ENCODE measurements at places on chromosomes 1 and 21.

DNA sequence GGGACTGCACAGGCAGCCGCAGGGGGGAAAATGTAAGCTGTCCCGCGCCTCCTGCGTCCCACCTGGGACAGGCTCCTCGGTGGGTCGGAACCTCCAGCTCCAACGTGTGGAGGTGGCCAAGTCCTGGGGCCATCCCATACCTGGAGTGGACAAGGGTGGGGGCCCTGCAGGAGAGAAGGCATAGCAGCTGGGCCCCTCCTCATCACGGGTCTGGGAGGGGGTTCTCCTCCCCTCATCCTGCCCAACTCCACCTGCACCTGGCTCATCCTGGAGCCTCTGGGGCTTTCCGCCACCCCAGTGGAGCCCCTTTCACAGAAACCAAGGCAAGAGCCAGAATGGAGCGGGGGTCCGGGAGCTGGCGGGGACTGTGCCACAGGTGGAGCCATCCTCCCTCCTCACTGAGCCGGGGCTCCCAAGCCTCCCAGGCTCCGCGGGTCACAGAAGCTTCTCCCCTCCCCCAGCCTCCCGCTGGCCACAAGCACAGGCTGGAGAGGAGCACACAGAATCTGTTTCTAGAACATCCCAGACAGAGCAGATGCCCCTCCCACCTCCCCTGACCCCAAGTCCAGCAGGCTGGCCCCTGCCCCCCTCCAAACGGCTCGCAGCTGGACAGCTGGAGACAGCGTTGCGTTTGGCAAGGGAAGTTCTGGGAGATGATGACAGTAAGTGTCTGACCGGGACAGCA, 65.8 kb downstream of the MEGF6 start:
- no peak for DNase-seq

DNA sequence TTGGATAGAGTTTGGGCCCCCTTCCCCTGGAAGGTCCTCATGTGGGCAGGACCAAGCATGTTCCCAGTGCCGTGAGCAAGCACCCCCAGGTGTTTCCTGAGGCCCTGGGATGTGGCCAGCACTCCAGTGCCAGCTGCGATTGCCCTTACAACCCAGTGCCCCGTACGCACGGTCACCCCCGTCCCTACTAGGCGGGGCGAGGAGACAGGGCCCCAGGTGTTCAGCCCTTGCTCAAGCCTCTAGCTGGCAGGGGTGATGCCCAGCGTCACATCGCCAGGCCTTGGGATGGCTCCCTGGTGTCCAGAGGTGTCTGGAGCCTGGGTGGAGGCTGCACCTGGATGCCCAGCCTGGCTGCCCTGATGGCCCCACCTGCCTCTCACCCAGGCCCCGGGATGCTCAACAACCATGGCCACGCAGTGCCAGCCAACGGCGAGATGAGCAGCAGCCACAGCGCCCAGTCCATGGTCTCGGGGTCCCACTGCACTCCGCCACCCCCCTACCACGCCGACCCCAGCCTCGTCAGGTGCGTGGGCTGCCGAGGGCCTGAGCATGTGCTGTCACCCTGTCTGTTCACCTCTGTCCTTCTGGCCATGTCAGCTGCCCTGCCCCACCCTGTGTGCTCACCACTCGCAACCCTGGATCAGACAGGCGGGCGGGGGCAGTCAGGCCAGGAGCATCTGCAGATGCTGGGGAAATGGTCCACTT, 21.6 kb upstream of the CCDC27 start:
- no peak for DNase-seq

- no peak for DNase-seq
Measured at GRCh38 chr1:241352401-241352800, 4.6 kb downstream of the RGS7 start.

DNA sequence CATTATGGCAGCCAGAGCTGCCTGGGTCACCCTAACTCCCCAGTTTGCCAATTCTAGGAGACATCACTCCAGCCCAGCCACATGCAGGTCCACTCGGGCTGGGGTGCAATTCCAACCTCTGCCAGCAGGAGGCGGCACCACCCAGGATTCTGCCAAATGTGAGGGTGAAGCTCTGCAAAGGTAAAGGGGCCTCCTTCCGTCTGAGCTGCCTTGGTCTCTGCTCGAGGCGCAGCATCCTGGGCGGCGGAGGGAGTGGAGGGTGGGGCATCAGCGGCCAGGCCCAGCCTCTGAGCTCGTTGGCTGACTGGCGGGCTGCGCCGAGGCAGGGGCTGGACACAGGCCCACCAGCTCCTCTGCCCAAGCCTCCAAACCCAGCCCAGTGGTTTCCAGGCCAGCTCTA, 63.8 kb downstream of the ARHGEF16 start:
- DNase-seq = no peak

DNA sequence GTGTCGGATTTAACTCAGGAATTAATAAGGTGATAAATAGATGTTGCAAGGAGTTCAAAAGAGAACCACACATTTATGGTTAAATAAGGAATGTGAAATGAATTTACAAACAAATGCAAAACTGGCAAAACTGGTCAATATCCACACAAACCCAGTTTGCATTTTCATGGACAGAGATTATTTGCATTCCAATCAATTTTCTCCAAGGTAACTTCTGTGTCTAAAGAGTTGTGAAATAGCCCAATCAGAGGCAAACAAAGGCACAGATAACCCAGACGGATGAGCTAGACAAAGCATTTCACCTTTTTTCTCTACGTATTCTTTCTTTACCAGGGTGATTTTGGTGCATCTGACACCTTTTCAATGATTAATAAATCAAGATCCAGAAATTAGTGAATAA, 63.9 kb downstream of the MAP3K7CL start:
- no peak for DNase-seq

- no peak for DNase-seq
Measured at GRCh38 chr1:88079036-88079435, 605.0 kb upstream of the PKN2 start.

- DNase-seq = no peak
Measured at GRCh38 chr1:209430821-209431259, 152.7 kb upstream of the CAMK1G start.

GRCh38 chr1:172134087-172134731, 286.3 kb upstream of the C1orf105 start:
- DNase-seq = no peak

- DNase-seq = no peak
Measured at GRCh38 chr1:147409886-147410285, 131.4 kb upstream of the BCL9 start.

DNA sequence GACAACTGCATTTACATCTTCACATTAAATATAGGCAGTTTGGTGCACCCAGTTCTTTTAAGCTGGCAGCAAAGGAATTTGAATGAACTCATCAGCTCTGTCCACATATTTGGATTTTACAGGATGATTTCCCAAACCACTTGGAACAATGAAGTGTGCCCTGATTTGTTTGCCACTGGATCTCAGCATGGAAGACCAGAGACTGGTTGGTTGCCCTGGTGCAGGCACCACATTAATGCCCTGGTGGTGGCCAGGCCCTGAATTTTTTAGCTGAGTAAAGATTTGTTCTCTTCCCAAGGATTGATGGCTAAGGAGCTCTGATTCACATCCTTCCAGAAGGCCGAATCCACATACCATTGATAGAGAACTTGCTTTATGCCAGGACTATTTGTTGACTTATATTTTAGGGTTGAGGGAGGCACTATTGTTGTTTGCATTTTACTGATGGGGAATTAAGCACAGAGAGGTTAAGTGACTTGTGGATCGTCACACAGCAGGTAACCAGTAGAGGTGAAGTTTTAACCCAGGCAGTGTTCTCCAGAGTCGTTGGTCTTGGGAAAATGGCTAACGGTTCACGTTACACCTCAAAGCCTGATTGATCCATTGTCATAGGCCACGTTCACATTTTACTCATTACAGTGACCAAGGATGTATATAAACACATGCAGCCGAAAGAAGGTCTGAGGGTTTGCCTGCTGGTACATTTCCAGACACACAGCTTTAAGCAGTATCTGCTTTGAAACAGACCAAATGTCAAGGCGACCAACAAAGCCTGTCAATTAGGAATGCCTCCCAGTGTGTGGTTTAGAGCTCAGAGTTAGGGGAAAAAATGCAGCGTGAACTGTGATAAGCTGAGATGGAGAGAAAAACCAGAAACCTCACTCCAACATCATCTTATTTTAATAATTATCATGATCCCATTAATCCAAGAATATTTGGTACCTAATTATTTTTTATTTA, 50.7 kb downstream of the KAZN start:
- DNase-seq = no peak

GRCh38 chr1:227318016-227318852, at the start of gene CDC42BPA:
TSS of gene CDC42BPA (minus strand) at chr1:227318492. CDS start at chr1:227317182, 1,310 bp downstream.
- peak; percentile 59 for DNase-seq

- DNase-seq = no peak
Measured at GRCh38 chr1:7149080-7149838, 364.0 kb downstream of the CAMTA1 start.

DNA sequence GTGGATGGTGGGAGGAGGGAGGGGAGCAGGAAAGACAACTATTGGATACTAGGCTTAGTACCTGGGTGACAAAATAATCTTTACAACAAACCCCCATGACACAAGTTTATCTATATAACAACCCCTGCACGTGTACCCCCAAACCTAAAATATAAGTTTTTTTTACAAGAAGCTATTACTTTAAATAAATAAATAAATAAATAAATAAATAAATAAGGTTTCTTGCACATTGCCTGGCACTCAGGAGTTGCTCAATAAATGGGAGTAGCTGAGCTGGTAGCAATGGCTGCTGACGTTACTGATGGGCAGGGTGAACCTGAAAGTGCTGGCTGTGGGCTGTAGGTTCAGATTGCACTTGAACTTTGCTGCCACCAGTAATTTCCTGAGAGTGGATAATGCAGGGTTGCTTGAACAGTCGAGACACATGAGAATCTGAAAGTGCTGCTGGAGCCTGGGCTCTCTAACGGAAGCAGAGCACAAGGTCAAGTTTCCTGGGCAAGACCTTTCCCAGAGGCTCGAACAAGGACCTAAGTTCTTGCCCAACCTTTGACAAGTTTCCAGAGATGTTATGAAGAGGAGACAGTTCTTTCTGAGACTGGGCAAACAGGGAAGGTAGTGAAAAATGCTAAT, 14.8 kb upstream of the KCNE2 start:
- DNase-seq = no peak

DNA sequence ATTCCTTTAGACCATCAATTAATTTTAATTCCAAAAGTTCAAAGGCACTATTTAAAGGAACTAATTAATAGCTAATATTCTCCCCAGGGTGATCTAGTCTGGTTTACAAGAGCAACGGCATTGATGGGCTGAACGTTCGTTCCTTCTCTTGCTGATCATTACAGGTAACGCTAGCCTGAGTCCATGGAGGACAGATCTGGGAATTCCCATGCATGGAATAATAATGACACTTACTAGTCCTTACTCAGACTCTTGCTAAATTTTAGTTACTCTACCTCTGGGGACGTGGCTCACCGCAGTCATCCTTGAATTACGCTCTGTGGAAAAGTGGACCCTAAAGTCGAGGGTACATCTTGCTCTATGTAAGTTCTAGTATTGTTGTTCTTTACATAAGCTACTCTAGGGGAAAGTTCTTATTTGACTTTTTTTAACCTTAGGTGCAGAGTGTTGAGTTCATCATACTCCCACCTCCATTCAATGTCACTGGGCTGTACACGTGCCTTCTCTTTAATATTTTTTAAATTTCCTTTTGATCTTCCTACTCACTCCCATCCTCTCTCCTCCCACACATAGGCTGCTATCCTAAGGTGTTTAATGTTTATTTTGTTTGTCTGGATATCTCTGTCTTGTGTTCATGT, 133.9 kb downstream of the ZNF281 start:
- DNase-seq = no peak

- DNase-seq = no peak
Measured at GRCh38 chr1:15676688-15677661, 7.1 kb upstream of the PLEKHM2 start.

DNA sequence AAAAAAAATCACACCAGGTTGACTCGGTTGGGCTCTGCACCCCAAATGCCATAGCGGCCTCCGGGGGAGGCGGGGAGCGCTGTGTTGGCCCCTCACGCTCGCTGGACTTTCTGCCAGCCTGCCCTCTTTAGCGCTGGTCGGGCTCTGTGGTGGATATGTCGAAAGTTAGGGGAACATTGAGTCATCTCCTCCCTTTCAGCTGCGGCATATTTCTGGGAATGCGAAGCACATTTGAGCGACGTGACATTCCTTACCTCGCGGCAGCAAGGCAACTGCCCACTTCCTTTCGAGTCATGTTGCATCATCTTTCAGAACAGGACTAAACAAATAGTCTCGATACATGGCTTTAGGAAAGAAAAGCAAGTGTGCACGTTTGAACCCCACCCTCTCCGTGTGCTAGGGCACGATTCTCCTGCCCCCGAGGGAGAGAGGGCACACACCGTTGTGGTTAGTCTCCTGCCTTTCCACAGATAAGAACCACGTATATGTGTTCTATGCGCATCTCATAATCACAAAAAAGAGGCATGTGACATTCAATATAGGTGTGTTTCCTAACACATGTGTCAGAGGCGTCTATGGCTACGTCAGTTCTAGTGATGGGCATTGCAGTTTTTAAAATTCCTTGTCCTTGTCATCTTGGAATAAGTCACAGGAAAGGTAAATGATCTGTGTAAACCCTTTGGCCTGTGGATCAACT, 105.9 kb upstream of the SLC45A1 start:
- DNase-seq = peak; percentile 91

GRCh38 chr1:236922190-236922589, 82.1 kb downstream of the MT1HL1 start:
- no peak for DNase-seq

GRCh38 chr1:24564695-24565094, 8.8 kb downstream of the NCMAP start:
- DNase-seq = no peak

DNA sequence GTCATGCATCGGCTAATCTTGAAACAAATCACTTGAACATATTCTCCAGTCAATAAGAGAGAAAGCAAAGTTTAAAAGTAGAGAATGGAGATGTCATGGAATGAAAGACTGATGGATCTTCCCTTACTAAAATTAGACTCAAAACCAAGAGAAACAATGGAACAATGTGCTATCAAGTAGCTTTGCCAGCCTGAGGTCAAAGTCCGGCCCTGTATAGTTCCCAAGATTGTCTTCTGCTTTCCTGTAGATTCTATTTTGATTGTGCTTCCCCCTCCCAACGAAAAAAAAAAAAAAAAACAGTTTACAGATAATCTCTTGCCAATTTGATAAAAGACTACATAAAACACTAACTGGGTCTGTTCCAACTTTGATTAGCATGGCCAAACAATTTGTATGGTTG, 40.8 kb upstream of the KIRREL1 start:
- DNase-seq = no peak

GRCh38 chr1:231750296-231750695, 123.7 kb downstream of the DISC1 start:
- no peak for DNase-seq

- no peak for DNase-seq
Measured at GRCh38 chr1:55386456-55386855, 171.3 kb upstream of the USP24 start.

DNA sequence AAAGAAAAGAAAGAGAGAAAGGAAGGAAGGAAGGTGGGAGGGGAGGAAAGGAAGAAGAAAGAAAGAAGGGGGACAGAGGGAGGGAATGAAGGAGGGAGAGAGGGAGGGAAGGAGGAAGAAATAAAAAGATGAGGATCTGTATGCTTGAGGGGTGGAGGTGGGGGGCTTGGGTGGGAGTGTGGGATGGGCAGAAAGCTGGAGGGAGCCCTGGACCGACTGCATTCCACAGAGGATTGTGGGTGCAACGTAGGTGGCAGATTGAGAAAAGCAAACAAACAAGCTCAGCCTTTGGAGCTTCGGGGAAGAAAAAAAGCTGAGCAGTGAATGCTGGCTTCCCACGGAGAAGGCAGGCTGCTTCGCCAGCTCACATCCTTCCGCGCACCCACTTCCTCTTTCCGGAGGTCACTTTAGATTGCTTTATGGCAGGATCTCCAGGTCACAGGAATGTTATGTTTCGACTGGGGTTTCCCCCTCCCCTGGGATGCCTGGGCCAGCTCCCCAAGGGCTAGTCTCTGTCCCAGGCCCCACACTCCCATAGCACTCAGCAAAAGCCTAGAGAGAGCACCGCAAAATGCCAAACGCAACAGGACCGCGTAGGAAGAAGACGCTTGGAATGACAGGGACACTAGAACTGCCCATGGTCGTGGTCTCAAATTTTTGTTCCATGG, 20.7 kb upstream of the LGALS8 start:
- peak; percentile 47 for DNase-seq
